ENCODE measurements at places on chromosomes 1 and 21. TPM values are rescaled to one million over a fixed set of nuclear protein-coding genes. Genes with fewer than 3 reads are reported as not detected.
A peak's percentile ranks its signal among the peaks of the same experiment; 100 is the strongest.

The PRR9 gene
- total RNA-seq, result not detected

The KIRREL1 gene
- not detected for total RNA-seq

DNA sequence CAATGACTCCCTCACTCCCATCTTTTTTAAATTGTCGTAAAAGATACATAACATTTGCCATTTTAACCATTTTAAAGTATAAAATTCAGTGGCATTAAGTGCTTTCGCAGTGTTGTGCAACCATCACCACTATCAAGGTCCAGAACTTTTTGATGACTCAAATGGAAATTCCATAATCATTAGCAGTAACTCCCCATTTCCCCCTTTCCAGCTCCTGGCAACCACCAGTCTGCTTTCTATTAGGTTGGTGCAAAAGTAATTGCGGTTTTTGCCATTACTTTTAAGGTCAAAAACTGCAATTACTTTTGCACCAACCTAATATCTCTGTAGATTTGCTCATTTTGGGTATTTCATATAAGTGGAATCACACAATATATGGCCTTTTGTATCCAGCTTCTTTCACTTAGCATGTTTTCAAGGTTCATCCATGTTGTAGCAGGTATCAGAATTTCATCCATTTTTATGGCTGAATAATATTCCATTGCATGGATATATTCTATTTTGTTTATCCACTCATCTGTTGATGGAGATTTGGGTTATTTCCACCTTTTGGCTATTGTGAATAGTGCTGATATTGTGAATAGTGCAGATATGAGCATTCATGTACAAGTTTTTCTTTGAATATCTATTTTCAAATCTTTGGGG is 159.7 kb downstream of the HIVEP3 start:
- DNase-seq, result no peak

- DNase-seq, result no peak
These were observed 556.3 kb downstream of the LTN1 start for GRCh38 chr21:28436286-28436932.

DNA sequence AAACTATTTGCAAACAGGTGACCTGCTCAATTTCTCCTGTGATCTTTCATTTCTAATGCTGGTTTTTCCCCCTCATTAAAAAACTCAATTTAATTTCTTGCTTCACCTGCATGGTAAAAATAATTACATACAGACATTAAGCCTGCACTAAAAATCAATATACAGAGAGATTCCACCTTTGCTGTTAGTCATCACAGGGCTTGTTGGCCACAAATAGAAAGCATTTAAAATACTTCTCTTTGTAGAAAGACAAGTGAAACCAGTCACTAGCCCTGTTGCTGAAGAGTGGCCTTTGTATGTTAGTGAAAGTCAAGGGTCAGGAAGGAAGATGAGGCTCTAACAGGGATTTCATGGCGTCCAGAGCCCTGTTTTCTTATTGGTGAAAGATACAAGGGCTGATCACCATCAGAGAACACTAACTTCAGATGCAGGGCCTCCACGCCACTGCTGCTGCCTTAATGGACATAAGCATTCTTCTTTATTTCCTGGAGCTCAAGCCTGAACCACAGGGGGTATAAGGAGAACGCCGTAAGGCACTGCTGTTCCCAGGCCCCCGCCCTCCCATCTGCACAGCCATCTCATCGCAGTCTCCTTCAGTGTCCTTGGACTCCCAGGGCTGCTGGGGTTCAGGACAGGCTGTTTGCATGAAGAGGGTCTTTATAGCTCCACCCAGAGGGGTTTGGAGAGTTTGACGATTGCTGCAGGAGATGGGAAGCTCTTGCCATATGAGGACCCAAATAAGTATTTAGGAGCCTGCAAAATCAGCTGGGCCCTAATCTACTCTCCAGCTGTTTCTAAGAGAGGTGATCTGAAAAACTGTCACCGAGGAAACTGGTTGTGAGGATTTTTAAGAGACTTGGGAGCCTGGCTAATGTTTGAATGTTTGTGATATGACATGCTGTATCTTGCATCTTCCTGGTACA is 117.3 kb upstream of the IRF2BP2 start:
- no peak for DNase-seq

DNA sequence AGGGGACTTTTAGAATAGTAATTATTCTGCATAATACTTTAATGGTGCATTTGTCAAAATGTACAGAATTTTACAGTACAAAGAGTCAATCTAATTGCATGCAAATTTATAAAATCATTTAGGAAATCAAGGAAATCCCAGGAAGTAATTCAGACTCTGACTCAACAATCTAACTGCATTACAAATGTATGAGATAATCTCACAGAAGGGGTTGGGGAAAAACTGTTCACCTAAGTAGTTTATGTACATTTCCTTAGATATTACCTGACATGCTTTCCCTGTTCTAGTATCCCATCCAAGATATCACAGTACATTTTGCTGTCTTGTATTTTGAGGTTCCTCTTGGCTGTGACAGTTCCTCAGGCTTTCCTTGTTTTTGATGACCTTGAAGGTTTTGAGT is 4.7 kb downstream of the CRB1 start:
- DNase-seq, result no peak

DNA sequence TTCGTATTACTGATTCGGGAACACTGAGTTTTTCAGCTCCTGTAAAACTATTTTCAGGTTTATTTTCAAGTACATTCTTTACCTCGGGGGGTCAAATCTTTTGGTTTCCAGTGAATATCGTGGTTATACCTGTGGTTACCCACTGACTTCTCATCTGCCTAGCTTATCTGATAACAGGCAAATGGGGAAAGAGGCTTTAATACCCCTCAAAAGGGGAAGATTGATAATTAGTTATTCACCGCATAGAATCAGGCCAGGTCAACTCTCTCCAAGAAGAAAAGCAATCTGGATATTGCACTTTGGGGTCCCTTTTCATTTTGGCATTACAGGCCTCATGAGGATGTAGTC is 23.0 kb downstream of the RUNX1 start:
- no peak for DNase-seq

GRCh38 chr1:14320518-14320917 is 278.0 kb upstream of the KAZN start:
- no peak for DNase-seq

GRCh38 chr1:6962996-6963911 is 178.0 kb downstream of the CAMTA1 start:
- DNase-seq, result peak; percentile 91

DNA sequence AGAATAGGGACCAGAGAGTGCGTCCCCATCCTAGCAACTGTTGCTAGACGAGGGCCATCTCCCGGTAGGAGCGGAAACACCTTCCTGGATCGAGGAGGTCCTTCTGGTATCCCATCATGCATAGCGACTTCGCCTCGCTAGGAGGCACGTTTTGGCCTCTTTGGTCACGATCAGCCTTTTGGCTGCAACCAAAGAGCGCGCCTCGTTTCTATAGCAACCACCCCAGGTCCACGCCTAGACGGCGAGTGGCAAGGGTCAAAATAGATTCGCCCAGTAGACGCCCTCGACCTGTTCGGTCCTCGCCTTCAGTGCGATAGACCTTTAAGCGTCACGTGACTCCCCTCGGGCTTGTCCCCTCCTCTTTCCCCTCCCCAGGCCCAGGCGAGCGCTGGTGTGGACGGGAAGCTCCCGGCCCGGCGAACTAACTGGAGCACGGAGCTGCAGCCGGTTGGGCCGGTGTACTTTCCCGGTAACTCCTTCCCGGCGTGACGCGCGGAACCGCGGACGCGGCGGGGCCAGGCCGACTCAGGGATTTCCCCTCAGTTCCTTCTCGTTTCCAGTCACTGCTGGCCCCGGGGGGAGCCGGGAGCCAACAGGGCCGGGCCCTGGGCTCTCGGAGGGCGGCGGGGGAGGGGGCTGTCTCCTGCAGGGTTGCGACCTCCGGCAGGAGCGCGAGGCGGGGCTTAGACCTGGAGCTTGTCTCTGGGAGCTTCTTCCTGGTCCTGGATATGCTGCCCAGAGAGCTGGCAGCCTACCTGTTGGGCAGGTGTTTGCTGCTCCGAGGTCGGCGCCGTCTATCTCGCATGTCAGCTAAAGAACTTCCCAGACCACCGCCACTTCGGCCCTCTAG is at the start of gene DNAJC16:
Gene DNAJC16 (plus strand): TSS at position 359 of the 850 bp plus-strand sequence. CDS start 2,258 bp downstream, outside the sequence.
- peak; percentile 100 for DNase-seq

GRCh38 chr1:69533343-69533742 is 34.4 kb upstream of the LRRC7 start:
- no peak for DNase-seq

GRCh38 chr1:92886886-92887419 is 55.1 kb downstream of the RPL5 start:
- no peak for DNase-seq

DNA sequence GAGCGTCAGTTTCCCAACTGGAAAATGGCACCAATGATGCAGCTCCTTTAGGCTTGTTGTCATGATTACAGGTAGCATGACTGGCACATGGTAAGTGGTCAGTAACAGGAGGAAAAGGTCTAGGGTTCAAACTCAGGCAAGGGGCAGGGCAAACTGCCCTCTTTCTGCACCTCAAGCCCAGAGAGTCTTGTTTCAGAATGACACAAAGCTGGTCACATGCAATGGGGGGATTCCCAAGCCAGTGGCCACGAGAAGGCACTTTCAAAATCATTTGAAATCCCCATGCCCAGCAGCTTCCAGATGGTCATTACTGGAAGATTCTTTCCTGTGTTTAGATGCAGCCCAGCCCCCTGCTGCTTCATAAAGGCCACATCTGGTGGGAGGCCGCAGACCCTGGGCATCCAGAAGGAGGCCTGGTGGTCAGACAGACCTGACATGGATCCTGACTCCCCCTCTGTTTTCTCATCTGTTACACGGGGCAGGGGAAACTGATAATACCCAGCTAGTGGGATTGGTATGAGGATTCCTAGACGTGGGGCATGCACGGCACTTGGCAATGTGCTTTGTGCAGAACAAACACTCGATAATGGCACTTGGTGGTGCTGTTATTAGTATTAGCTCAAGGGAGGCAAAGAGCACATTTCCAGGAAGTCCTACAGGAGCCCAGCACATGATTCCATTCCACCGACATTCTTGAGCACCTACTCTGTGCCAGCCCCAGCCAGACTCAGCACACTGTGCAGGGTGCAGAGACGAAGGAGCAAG is 6.9 kb upstream of the PLA2G2D start:
- DNase-seq, result no peak
